ENCODE measurements at places on chromosomes 2 and 18.

GRCh38 chr2:190136825-190137224 is 74.3 kb upstream of the MSTN start:
- no peak for DNase-seq

DNA sequence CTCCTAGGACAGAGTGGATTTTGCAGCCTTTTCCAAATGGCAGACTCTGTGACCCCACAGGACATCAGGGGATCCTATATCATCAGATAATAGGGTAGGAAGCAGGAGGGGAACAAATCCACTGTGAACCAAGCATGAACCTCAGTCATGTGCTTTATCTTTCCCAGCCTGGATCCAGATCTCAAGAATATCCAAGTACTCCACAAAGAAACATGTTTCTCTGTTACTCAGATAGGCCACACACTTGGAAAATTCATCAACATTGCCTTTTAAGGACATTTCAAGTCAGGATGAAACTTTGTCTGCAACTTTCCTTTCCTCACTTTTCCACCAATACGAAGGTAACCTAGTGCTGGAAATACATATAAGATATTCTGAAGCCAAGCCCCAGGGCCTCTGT is 85.8 kb downstream of the RDH14 start:
- no peak for DNase-seq

DNA sequence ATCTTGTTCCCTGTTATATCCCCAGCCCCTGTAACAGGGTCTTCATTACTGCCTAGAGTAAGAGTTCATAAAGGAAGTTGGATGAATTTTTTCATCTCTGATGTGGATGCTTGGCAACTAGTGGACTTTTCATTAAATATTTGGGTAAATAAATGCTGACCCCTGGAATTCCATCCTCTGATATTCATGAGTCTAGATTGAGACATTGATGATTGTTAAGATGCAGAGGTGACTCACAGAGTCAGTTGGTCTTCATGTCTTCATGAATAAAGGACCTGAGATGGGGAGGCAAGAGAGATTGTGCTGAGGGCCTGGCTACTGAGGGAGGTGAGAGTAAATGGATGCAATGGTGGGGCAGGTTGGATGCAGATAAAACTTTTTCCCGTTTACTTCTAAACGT is 132.7 kb upstream of the NT5C1B start:
- DNase-seq, result no peak

DNA sequence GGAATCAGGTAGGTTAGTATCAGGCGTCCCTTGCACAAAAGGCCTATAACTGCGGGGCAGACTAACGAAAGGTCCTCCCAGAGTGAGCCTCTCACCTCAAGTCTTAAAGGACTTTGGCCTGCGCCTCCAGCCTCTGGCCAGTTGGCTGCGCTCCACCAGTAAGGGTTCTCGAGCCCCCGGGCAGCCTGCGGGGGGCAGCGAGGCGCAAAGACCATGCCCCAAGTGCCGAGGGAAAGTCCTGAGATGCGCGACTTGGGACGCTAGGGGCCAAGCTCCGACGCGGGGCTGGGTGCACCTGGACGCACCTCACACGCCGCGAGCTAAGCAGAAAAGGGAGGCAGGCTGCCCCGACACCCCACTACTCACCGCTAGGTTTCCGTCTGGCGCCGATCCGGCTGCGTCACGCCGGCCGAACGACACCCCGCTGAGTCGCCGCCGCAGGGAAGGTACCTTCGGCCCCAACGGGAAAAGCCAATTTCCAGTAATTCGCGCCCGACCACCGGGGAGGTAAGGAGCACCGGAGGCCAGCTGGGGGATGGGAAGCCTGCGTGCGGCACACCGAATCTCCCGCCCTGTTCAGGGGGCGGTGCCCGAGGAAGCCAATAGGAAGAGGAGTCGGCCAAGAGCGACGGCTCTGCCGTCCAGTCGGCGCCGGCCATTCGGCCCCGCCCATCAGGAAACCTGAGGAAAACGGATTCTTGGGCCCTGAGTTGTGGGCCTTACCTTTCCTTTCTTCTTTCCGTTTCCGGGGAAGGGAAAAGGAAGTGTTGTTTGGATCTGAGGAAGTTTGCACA is at the start of gene ORC2:
Gene ORC2, minus strand, starts transcription at position 537 of the 794 bp plus-strand sequence. CDS start 5,537 bp downstream, outside the sequence.
- DNase-seq, result peak; percentile 84

DNA sequence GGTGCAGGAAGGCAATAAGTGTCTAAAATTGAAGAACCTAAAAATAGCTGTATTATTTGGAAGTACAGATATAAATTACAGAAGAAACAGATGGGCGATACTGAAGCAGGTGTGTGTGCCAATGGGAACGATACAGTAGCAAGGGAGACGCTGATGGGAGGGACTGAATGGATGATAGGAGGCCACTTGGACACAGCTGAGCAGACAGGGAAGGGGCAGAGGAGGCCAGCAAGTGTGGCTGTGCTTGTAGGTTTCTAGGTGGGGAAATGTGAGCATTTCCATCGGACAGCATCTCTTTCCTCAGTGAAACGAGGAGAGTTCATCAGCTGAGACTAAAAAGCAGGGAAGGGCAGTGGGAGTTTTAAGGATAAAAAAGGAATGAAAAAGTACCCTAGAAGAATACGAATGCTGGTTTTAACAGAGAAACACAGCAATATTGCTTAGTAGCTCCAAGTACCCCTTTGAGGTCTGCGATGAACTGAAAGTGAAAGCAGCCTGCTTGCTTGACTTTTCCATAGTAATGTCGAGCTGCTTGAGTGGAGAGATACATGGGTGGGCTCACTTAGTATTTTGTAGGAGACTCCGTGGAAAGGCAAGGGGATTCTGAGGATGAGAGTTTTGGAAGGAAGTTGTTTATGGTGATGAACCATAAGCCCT is 91.7 kb upstream of the EPC2 start:
- DNase-seq, result no peak

DNA sequence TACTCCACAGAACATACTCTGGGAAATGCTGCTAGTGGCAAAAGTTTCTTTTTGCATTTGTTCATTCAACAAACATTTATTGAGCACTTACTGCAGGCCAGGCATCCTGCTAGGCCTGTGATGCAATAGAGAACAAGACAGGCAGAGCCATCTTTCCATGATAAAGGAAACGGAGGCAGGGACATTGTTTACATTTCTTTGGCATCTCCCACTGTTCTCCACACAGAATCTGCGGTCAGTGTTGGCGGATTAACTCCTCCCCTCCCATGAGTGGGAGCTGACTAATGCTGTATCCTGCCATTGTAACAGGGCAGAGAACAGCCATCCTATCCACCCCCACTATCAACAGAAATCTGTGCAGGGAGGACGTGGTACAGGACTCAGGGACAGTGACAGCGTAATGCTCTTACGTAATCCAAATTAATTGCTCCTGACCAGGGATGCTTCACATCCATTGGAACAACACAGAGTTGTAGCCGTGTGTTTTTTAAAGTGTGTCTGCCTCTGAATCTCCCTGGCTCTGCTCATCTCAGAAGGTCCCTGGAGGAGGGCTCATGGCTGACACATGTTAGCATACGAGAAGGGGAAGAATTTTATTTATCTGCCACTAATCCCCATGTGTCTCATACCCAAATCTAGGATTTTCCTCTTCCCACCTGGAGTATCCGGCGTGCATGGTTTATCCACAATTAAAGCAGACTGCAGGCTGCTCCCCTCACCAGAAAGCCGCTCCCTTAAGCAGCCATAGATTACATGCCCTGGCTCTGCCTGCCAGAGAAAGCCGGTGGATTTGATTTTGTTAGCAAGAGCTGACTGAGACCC is 32.3 kb downstream of the STEAP3 start:
- DNase-seq, result no peak

DNA sequence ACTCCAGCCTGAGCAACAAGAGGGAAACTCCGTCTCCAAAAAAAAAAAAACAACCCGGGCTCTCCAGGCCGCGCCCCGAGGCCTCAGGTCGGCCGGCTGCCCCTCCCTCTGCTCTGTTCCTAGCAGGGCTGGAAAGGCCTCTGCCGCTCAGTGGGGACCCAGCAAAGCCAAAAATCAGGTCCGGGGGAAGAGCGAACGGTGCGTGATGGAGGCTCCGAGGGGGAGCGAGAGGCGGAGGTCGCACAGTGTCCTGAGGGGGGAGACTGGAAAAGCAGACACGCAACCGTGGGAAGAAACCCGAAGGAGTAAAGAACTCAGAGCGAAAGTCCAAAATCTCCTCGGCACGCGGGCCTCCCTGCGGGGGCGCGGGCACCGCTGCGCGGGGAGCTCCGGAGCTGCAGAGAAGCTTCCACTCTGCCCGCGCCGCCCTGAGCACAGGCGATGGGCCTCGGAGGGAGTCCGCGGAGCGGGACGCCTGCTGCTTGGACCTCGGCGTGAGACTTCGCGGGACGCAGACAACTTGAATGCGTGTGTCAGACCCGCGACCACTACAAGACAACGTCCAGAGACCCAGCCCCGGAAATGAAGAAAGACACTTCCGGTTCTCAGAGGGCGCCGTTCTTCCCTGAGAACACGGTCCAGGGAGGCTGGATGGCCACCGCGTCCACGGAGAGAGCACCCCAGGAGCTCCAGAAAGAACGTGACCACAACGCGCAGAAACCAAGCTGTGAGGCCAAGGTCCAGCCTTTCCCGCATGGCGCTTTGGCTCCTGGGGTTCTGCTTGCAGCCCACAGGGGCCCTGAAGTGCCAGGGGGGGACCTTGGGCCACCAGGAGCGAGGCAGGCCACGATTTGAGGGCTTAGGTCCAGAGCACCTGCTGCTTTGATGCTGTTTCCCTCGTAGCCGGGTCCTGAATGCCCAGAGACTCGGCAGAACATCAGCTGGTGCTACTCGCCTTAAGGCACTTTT is 219.8 kb downstream of the DPP10 start:
- no peak for DNase-seq

- DNase-seq, result no peak
Observed at GRCh38 chr18:58758046-58758445, 86.8 kb downstream of the MALT1 start.

- DNase-seq, result no peak
Observed at GRCh38 chr2:168997794-168998193, 33.3 kb downstream of the ABCB11 start.

- DNase-seq, result no peak
Observed at GRCh38 chr2:101135412-101136296, 15.5 kb downstream of the TBC1D8 start.

DNA sequence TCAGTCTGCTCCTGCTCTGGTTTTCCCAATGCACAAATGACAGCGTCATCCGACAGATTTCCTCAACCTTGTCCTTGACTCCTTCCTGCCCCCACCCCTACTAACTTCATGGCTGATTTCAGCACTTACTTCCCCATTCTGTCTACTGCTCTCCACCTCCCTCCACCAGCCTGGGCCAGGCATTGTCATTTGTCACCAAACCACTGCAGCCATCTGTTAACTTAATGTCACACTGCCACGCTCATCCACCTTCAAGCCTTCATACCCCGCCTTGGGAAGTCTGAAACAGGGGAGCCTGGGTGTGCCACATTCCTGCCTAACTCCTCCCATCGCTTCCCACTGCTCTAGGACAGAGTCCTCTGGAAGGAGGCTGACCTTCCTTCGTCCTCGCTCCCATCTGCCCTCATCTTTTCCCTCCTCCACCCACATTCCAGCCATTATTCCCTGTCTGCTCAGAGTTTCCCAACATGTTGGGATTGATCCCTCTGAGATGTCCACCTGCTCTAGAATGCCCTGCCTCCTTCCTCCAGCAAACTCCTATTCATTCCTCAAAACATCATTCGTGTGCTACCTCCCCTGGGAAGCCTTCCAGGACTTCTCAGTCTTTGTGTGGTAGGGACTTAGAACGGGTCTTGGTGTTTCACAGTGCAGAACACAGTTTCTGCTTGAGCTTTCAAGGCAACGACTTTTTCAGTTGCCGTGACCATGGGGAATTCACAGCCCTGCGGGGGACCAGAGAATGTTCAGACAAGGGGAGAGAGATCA is 42.2 kb upstream of the SMAD7 start:
- no peak for DNase-seq

GRCh38 chr2:48341551-48342133 is 188.3 kb upstream of the STON1 start:
- DNase-seq, result no peak

- DNase-seq, result no peak
Observed at GRCh38 chr2:230076819-230077218, 8.1 kb upstream of the SLC16A14 start.

GRCh38 chr2:239146011-239146641 is 254.7 kb downstream of the HDAC4 start:
- DNase-seq, result no peak

DNA sequence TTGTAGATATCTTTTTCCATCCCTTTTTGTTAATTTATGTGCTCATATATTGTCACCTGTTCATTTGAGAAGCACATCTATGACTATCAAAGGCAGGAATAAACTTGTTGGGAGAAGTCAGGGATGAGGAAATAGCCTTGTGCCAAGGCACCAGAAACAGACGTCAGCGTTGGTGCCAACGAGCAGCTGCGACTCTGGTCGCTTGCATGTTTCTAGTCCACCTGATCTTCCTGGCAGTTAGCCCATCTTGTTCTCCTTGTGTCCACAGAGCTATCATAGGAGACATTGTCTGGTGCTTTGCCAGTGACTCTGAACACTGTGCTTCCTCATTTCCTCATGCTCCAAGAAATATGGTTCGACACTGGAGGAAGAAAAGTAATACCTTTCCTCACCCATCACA is 374.4 kb downstream of the PTPRM start:
- DNase-seq, result no peak

- DNase-seq, result no peak
Observed at GRCh38 chr18:77035380-77036187, 97.0 kb downstream of the MBP start.

GRCh38 chr2:96953611-96953978 is 32.8 kb downstream of the FAM178B start:
- no peak for DNase-seq

- no peak for DNase-seq
Observed at GRCh38 chr2:234981197-234982095, 29.6 kb downstream of the SH3BP4 start.

GRCh38 chr2:60890393-60890707 is 9.0 kb downstream of the REL start:
- no peak for DNase-seq

- no peak for DNase-seq
Observed at GRCh38 chr2:11667866-11668637, 1.9 kb downstream of the NTSR2 start.

DNA sequence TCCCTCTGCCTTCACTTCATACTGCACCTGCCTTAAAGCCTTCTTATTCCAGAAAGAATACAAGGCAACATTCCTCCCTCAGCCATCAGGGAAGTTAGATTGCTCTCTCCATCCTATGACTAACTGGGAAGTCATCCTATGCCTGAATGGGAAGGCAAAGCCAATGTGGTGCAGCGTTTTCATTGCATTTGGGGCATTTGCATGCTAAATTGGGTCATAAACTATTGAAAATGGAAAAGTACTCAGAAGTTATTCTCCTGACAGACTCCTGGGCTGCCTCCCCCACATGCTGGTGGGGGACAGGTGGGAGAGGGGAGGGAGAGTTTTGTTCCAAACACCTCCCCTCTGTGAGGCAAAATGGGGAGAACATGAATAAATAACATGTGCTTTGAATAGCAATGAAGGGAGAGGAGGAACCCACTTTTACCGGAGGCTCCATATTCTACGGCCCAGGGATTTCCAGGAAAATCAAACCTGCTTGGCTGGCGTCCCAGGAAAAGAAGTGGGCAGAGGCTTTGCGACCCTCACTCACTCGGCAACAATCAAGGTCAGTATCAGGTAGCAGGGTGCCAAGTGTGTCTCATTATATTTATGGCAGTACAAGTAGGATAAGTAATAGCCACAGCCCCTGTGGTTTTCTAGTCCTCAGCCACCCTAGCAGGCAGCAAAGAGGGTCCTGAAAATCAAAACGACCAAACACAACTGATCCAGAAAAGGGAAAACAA is 84.1 kb downstream of the BOD1L2 start:
- DNase-seq, result no peak

GRCh38 chr2:238095143-238095542 is 5.0 kb upstream of the ESPNL start:
- no peak for DNase-seq

Data from stimulated activated CD8-positive, alpha-beta memory T cell treated with anti-CD3 and anti-CD28 coated beads, Interleukin-2, amount 100 ng/mL, for 1 hour (primary cell).